Bronchial epithelial cell (primary cell): ENCODE measurements at places on chromosomes 7 and 10. TPM values are rescaled to one million over a fixed set of nuclear protein-coding genes. Genes with fewer than 3 reads are reported as not detected.
A peak's percentile ranks its signal among the peaks of the same experiment; 100 is the strongest.

GRCh38 chr10:16945593-16945992 lies 128.4 kb upstream of the RSU1 start:
- no peak for DNase-seq

- DNase-seq: no peak
These were observed 37.8 kb upstream of the HIBADH start for GRCh38 chr7:27700501-27700900.

Gene GRM3
- not detected in 2 replicates for total RNA-seq

- no peak for DNase-seq
These were observed 66.6 kb downstream of the SLIT1 start for GRCh38 chr10:97119058-97119745.

Gene RRP12
- 28.0 and 35.3 TPM in 2 replicates for total RNA-seq

DNA sequence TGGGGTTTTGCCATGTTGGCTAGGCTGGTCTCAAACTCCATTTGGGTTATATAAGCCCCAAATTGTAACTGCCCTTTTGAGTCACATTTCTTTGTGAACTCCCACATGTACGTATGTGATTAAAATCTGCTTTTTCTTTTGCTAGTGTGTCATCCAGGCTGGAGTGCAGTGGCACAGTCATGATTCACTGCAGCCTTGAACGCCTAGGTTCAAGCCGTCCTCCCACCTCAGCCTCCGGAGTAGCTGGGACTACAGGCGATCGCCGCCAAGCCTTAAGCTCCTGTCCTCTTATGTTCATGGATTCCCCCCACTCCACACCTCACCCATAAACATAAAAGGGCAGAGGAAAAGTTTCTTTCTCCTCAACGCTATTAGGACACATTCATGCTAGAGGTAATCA lies 4.4 kb upstream of the SMC3 start:
- DNase-seq: no peak

DNA sequence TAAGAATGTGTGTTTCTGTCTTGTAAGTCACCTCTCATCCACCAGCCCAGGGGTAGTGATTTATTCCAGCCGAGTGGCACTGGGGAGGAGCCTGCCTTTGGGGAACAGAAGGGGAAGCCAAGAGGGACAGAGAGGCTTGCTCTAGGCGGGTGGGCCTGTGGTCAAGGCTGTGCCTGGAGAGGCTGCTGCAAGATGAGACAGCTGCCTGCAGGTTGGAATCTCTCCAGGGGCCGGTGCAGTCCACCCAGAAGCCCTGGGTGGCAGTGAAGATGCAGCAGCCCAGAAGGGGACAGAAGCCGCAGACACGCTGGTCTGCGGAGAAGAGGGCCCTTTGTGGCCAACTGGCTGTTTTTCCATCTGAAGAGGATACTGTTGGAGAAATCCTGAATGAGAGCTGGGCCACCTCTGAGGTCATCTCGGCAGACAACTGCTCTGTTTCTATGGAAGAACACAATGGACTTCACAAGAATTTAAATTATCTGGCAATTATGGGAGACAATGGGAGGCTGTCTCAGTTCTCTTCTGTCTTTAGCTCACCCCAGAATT lies 175.7 kb downstream of the GFRA1 start:
- no peak for DNase-seq

DNA sequence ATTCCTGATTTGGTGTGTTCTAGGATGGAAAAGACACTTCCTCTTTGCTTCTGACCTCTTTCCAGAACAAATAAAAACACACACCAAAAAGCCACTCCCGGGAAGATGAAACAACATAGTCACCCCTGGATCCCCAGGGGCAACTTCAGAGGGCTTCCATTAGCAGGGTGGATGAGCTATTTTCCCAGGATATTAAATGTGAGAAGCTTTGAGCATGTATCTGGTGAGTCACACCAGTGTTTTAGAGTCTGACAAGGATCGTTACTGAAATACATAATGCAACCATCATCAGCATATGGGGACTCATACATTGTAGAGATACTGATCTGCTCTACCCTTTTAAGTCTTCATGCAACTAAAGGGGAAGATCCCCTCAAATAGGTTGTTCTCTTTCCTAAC lies 115.5 kb upstream of the ZNF438 start:
- DNase-seq: peak; percentile 79

Gene GARS1
- 367 and 431 TPM in 2 replicates for total RNA-seq

Gene CALML5
- total RNA-seq: 0.79 and 4.4 TPM in 2 replicates

DNA sequence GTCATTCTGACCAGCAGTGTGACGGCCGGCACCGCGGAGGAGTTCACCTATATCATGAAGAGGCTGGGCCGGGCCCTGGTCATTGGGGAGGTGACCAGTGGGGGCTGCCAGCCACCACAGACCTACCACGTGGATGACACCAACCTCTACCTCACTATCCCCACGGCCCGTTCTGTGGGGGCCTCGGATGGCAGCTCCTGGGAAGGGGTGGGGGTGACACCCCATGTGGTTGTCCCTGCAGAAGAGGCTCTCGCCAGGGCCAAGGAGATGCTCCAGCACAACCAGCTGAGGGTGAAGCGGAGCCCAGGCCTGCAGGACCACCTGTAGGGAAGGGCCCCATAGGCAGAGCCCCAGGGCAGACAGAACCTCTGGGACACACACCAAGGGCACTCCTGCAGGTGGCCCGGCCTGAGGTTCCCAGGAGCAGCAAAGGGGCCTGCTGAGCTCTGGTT lies 9.0 kb downstream of the RBP3 start:
- DNase-seq: no peak

DNA sequence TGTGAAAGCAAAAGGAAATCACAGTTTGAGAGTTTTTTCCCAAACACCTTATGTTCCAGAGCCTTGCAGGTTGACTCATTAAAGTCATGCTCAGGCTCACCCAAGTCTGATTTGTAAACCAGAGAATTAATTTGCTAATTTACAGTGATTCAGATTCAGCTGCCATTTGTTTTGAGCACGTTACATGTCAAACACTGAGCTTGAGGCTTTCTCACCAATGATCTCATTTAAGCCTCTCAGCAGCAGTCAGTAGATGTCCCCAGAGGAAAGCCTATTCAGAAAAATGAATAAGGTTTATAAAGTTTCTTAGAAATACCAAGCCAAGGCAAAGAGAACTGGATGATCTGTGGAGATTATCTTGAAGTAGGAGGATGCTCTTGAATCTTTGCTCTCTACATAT lies 420.4 kb downstream of the HTR7 start:
- peak; percentile 76 for DNase-seq

DNA sequence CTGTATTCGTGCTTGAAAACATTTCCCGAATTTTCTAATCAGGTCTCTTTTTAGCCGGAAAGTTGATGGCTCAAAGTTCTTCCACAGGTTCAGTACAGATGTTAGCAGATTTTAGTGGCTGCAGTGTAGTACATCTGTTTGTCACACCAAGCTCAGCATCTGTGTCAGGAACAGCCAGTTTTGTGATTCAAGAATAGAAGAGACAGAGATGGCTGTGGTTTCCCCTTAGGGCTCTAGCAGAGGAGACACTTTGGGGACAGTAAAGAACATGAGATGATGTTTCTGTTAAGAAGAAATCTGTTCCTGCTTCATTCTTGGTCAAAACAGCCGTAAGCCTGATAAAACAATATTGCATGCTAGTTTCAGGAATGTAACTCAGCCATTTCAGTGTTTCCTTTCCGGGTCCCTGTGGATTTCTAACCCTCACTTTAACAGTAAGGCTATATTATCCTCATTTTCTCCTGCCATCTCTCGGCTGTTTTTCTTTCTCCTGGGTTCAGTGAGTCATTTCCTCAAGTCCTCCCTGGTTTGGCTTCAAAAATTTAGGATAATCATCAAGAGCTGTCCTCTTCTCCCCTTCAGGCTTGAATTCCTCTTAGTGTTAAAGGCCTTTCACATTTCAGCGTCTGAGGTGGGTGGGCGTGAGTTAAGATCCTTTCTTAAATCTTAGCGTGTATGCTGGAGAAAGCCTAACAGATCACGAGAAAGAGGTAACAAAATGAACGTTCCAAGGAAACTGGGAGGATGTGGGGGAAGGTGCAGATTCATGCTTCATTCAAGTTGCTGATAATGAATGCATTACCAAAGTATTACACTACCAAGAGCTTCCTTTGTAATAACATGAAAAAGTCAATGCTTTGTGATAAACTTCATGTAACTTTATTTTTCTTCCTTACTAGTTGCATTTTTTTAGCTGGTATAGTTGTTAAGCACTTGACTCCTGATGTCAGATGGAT lies 37.1 kb upstream of the BICC1 start:
- DNase-seq: peak; percentile 10
